Gastrocnemius medialis (tissue), 4 donors: ENCODE measurements at places on chromosomes 2 and 18.

- no peak for DNase-seq
These were observed 151.1 kb downstream of the SMAD2 start for GRCh38 chr18:47779381-47779780.

- no peak for DNase-seq
These were observed 188.3 kb downstream of the ETAA1 start for GRCh38 chr2:67585400-67585799.

DNA sequence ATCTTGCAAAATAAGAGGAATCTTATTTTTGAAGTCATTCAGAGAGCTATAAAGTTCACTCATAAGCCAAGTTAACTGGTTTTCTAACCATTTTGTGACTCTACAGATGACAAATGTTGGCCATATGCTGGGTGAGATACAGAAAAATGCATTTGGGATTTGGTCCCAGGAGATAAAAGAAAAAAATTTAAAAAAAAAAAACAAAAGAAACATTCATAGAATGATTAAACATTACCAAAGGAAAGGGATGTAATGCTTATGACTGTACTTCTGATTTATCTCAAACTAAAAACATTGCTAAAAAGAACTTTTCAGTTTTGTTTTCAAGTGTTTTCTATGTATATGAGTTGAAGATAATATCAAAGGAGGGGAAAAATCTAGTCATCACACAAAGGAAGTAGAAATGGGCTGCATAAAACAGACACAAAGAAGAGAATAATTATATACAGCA, 43.1 kb downstream of the PELI1 start:
- no peak for DNase-seq

DNA sequence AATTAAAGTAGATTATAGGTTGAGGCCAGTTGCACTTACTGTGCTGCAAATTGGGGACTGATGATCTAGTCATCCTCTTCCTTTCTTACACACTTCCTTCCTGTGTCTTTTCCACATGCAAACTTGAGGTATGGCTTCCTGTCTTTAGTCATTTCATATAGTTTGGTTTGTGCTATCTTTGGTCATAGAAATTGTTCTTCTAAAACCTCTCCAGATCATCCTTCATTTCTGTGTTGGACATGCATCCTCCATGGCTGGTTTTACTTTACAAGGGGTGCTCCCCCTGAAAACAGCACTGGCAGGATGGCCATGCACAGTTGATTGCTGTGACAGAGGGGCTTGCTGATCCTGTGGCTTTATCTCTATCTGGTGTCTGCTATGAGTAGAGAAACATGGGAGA, 36.5 kb downstream of the MGAT5 start:
- DNase-seq, result no peak

GRCh38 chr2:98311090-98311489, 35.2 kb upstream of the CNGA3 start:
- DNase-seq, result no peak

GRCh38 chr18:45688833-45689232, 35.1 kb upstream of the SLC14A1 start:
- DNase-seq, result no peak

- no peak for DNase-seq
These were observed 157 bp downstream of the PTGR3 start for GRCh38 chr18:75208836-75209128.

DNA sequence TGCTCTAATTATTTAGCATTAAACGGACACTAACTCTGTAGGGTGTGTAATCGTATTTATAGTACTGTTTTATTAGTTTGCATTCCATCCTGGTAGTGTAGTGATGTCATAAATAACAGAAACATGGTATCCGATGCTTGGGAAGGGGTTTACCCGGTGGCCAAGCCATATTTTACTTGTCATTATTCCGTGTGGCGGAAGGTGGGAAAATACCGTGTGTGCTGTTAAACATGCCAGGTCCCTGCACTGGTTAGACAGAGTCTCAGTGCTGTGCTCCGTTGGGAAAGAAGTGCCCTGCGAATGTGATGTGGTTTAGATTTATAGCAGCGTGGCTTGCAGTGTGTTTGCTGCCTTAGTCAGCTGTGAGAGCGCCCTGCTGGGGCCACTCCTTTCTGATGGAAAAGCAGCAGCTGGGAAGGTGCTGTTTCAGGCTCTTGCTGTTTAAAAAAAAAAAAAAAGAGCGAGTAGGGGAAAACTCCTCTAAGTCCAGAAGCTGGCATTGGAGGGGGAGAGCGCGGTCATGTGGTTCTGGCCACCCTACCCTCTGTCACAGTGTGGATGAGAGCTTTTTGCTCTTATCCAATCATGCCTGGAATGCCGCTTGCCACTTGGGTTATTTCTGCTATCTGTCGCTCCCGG, 211.0 kb downstream of the NEDD4L start:
- peak; percentile 77 for DNase-seq

- DNase-seq, result no peak
These were observed 46.8 kb downstream of the MRPS5 start for GRCh38 chr2:95074663-95075439.

- no peak for DNase-seq
These were observed 217.6 kb downstream of the ATAD2B start for GRCh38 chr2:23709311-23709710.

DNA sequence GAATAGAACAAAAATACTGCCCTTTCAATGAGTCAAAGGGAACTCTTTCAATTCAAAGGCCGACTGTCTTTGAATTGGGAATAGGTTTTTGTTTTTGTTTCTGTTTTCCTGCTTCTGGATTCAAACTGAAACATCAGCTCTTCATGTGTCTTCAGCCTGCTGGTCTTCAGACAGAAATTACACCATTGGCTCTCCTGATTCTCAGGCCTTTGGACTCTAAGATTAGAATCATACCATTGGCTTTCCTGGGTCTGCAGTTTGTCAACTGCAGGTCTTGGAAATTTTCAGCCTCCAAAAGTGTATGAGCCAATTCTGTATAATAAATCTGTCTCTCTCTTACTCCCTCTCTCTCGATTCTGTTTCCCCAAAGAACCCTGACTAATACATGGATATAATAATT, 31.1 kb downstream of the CTLA4 start:
- DNase-seq, result no peak

DNA sequence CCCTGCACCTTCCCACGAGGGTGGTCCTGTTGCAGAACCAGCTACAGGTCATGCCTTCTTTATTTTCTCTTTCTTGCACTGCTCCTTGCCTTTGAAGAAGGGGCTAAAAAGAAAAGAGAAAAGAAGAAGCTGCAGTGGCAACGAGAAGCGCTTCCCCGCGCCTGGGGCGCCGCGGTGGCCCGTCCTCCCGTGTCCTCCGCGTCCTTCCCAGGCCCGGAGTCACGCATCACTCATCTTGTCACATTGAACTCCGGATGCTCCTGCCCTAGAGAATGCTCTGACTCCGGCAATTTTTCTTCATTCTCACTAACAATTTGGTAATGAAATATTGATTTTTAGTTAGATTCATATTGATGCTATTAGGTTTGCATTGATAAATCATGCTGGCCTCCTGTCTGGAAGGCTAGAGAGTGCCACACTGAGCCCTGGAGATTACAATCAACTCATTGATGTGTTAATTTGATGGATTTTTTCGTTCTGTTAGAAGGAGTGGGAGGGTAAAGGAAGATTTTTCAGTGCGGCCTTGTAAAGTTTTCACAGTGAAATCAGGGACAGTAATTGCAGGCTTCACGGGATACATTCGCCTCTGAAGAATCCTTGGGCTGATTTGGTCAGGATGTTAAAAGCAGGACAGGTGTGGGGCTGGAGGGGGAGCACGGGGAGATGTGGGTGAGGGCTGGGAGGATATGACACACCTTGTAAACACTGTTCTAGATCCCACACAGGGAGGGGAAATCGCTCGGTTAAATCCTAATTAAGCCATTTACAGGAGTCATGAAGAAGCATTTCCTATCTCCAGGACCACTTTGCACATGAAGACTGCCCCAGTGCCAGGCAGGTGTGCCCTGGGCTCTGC, 349.3 kb downstream of the ZNF516 start:
- no peak for DNase-seq

DNA sequence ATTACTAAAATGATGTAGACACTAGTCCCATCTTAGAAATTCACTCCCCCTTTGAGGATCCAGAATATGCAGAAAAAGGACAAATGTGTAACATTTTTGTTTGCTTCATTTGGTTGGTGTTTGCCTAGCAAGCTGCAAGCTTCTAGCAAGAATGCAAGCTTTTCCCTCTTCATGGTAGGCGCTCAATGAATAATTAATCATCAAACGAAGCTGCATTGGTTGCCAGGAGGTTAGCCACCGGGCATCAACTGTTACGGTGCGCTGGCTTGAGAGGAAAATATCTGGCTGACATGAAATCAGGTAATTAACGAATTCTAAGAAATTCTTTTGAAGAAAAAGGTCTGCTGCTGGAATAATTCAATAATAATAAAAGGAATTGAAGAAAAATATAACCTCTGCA, 341.0 kb upstream of the KYNU start:
- DNase-seq, result no peak

DNA sequence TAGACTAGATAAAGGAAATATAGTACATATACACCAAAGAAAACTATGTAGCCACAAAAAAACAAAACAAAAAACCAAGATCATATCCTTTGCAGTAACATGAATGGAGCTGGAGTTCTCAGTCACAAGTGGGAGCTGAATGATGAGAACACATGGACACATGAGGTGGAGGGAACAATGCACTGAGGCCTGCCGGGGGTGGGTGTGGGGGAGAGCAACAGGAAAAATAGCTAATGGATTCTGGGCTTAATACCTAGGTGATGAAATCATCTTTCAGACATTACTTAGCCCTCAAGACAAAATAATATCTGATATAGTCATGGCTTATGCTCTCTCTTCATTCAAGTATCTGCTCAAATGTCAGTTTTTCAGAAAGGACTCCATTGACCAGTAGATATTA, 930.6 kb downstream of the LRP1B start:
- DNase-seq, result no peak

DNA sequence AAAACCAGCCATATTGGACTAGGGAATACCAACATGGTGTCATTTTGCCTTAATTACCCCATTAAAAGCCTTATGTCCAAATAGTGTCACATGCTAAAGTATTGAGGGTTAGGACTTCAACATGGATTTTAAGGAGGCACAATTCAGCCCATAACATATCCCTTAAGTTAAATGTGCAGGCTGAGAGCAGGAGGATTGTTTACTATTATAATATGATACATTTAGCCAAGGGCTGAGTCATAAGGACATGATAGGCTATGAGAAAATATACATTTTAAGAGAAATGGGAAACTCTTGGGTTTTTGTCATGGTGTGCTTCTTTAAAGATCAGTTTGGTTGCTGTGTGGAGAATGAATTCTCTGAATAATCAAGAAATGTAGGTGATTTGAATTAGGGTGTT, 136.8 kb downstream of the RDH14 start:
- no peak for DNase-seq

GRCh38 chr2:28580078-28580477, 84.2 kb downstream of the PLB1 start:
- no peak for DNase-seq

- DNase-seq, result no peak
These were observed 40.1 kb downstream of the TMEM17 start for GRCh38 chr2:62465741-62466502.
